ENCODE measurements at places on chromosomes 7 and 10. TPM values are rescaled to one million over a fixed set of nuclear protein-coding genes. Genes with fewer than 3 reads are reported as not detected.

Gene NPSR1
- total RNA-seq, result not detected

Gene FAM25A
- total RNA-seq, result 342 TPM

Gene SEMA3E
- total RNA-seq, result 0.57 TPM

Gene PDZD7
- total RNA-seq, result 1.4 TPM

Gene SFXN4
- total RNA-seq, result 24.3 TPM

Gene MYO3A
- not detected for total RNA-seq

Gene CUTC
- 20.2 TPM for total RNA-seq

Gene IQUB
- total RNA-seq, result under 0.01 TPM

Gene TBL2
- 80.7 TPM for total RNA-seq

Gene TMEM254
- total RNA-seq, result 13.0 TPM

Gene DENND2A
- not detected for total RNA-seq

Gene ZNF239
- total RNA-seq, result 4.2 TPM

Gene FAM25G
- not detected for total RNA-seq

Gene PTF1A
- not detected for total RNA-seq

Gene MYPN
- not detected for total RNA-seq

Gene SP8
- total RNA-seq, result 0.34 TPM

Gene ITIH2
- total RNA-seq, result not detected

Gene GIMAP4
- not detected for total RNA-seq

Gene IFIT3
- total RNA-seq, result 3.1 TPM

Gene EFCAB10
- total RNA-seq, result 0.68 TPM

Gene ZNF485
- 8.8 TPM for total RNA-seq

Gene TMEM213
- total RNA-seq, result not detected

Gene NME8
- total RNA-seq, result not detected

Gene TAS2R3
- total RNA-seq, result 1.0 TPM

Gene LRRC27
- total RNA-seq, result 6.5 TPM

Gene MINDY3
- 29.5 TPM for total RNA-seq

Gene EVX1
- total RNA-seq, result not detected

Gene AGMO
- not detected for total RNA-seq

Gene AASS
- total RNA-seq, result 6.6 TPM

Gene SSC4D
- 1.0 TPM for total RNA-seq

Gene LRGUK
- 0.34 TPM for total RNA-seq

Gene CCDC172
- not detected for total RNA-seq

Gene TMEM196
- total RNA-seq, result not detected

Gene ORAI2
- total RNA-seq, result 13.2 TPM

Measured in nasal cavity respiratory epithelium epithelial cell of viscerocranial mucosa (primary cell).